ENCODE measurements at places on chromosomes 4 and X.

GRCh38 chrX:116413273-116413672 lies 23.1 kb upstream of the SLC6A14 start:
- DNase-seq: no peak

DNA sequence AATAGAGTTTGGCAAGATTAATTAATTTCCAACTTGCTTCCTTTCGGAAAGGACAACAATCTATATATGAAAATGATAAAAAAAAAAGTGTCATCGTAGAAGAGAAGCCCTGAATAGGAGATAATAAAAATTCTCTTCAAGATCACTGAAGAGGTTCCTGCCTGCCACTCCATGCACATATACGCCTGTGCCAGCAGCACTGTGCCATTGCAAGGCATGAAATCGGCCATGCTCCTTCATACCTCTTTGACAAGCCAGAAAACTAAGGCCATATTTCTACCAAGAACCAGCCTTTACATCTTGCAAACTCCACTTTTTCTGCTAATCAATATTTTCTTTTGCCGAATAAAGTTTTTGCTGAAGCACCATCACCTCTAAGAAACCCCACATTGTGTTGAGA lies 365.5 kb downstream of the CXXC4 start:
- no peak for DNase-seq

GRCh38 chrX:11887175-11887574 lies 129.1 kb downstream of the MSL3 start:
- no peak for DNase-seq

DNA sequence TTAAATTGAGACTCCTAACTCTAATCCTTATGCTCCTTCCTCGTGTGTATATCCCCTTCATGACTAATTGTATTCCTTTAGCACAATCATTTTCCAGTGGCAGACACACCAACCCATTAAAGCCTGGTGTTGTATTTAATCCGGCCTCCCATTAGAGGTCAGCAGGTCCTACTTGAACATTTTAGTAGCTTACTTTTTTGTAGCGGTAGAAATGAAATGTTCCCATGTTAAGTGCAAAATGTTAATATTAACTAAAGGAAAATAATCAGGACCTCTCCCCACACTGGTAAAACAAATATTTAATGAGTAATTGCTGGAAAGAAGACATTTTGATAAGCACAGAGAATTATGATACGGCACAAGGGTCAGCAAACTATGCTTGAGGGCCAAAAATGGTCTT lies 3.4 kb downstream of the RAB33B start:
- DNase-seq: no peak

GRCh38 chrX:133709501-133709900 lies 275.9 kb downstream of the GPC3 start:
- no peak for DNase-seq

- DNase-seq: no peak
Observed at GRCh38 chrX:108399418-108400165, 38.6 kb downstream of the COL4A6 start.

DNA sequence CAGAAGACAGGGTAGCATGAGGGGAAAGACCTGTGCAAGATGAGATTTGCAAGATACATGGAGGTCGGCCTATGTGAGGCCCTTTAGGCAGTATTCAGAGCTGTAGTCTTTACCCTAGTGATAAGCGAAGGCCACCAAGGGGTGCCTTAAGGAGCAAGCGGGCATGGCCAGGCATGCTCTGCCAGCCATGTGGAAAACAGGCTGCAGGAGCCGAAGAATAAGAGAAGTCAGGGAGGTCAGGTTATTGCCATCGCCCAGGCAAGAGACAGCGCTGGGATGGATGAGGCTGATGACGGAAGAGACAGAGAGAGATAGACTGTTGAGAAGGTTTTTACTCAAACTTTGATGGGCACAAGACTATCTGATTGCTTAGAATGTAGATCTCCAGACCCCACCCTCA lies 7.0 kb upstream of the FATE1 start:
- DNase-seq: no peak

- no peak for DNase-seq
Observed at GRCh38 chrX:17040711-17041110, 94.3 kb downstream of the REPS2 start.

DNA sequence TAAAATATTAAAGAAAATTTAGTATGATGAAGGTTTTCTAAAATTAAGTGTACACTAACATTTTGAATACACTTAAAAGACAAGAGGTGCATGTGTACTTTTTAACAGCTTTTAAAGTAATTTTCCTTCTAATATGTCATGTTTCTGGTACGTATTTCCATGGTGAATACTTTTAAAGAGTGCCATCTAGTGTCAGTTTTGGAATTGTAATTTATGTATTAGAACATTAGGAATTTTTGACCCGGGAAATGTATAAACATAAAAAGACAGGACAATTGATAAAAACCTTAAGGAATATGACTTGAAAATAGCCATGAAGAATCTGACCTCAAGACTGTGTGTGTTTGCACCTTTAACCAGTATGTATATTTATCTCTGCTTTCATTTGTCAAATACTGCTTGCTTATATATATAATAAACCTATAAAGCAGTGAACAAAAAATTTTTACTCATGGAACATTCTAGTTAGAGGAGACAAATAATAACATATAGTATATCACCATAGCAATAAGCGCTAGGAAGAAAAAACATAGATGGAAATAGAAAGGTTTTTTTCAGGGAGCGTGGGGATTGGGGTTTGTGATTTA lies 7.2 kb downstream of the GSTCD start:
- DNase-seq: no peak

Measured in activated CD4-positive, alpha-beta T cell treated with anti-CD3 and anti-CD28 coated beads, Interleukin-2, amount 50 U/mL, for 4 hours (primary cell).